Activated T-cell treated with anti-CD3 and anti-CD28 coated beads for 48 hours (primary cell): ENCODE measurements at places on chromosomes 13 and 19.

DNA sequence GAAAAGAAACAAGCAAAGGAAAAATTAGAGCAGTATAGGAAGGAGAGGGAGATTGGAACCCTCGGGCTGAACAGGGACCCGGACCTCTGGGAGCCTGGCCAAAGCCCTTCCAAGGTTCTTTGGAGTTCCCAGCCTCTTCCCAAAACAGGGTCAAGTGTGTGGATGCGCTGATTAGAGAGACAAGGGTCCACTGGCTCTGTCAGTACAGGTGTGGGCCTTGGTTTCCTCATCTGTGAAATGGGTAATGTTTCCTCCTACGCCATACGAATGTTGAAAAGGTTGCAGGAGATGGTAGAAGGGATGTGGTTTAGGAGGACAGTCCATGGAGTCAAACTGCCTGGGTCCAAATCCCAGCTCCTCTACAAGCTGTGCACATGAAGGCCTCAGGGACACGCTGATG lies 2.1 kb upstream of the SYCN start:
- no peak for DNase-seq

DNA sequence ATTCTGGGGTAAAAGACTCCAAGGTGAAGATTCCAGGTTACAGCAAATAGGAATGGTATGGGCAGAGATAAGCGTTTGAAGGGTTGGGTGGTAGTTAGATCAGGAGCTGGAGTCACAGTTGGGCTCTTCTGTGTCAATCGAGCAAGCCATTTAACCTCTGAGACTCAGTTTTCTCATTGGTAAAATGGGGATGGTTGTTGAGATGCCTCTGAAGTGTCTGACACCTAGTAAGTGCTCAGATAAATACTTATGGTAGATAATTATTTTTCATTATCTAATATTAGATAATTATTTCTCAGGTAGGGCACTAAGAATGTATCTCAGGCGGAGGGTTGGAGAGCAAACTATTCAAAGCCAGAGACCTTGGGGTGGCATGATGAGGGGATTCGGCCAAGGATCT lies 7.8 kb downstream of the LTBP4 start:
- no peak for DNase-seq

GRCh38 chr13:23754997-23755396 lies 134.2 kb downstream of the MIPEP start:
- no peak for DNase-seq

GRCh38 chr13:78102741-78103140 lies 184.1 kb upstream of the EDNRB start:
- DNase-seq, result no peak

DNA sequence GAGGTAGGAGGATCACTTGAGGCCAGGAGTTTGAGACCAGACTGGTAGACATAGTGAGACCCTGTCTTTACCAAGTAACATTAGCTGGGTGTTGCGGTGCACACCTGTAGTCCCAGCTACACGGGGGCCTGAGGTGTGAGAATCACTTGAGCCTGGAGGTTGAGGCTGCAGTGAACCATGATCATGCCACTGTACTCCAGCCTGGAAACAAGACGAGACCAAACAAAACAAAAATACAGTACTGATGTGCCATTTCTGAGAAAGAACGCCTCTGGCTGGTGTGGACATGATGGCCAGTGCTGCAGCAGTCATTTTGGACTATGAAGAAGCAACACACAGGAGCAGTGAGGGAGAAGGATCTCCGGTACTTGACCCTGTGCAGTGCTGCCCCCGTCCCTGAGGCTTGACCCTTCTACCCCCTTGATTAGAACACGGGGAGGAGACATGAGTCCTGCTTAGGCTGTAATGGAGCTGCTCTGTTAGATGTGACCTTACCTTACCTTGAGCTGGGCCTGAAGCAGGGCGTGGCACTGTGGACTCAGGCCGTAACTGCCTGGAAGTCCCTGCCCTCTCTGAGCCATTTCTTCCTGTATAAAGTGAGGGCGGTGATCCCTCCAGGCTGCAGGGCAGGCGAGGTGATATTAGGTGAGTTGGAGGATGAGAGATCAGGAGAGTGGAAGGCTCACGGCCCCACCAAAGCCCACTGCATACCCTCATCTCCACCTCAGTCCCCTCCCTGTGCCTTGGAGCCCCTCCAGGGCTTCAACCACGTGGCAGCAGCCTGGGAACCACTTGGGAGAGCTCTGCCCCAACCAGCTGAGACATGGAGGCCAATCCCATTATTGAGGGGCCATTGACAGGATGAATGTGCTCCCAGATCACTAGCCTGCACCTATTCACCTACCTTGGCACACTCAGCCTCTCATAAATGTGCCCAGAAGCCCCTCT lies 5.9 kb downstream of the RPL18A start:
- DNase-seq, result no peak
